ENCODE measurements at places on chromosomes 16 and 17. TPM values are rescaled to one million over a fixed set of nuclear protein-coding genes. Genes with fewer than 3 reads are reported as not detected.

The GDPD1 gene
- 41.3 TPM for total RNA-seq

DNA sequence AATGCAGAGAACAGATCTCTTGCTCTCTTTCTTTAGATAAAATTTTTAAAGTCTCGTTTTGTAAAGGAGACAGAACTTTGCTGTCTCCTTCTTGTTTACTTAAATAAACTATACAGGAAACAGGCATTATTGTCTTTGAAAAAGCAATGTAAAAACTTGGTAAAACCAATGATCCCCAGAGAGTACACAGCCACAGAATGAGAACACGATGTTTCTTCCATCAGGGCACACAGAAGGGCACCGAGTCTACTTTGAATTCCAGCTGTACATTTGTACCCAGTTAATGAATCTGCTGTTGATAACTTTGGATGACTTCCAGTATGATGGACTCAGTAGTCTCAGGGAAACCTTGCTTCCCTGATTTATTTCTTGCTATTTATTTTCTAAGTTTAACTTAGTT is 8.1 kb upstream of the TMEM100 start:
- no peaks in the 10 kb centered on the region for H3K36me3 ChIP-seq
- no peaks in the 10 kb centered on the region for H3K27me3 ChIP-seq
- no peak overlapping the region for H3K4me3 ChIP-seq
- no peak overlapping the region for H3K27ac ChIP-seq
- peaks cover 15% of the 10 kb centered on the region for H3K4me1 ChIP-seq

- H3K4me3 ChIP-seq = no peak overlapping the region
- no peaks in the 10 kb centered on the region for H3K4me1 ChIP-seq
- H3K36me3 ChIP-seq = peaks cover 26% of the 10 kb centered on the region
Measured at GRCh38 chr17:7196651-7197401, 17.7 kb upstream of the ASGR1 start.

The TMEM235 gene
- 0.29 TPM for total RNA-seq

- no peak for DNase-seq
- H3K27me3 ChIP-seq = no peaks in the 10 kb centered on the region
- no peak overlapping the region for H3K27ac ChIP-seq
- H3K4me1 ChIP-seq = no peaks in the 10 kb centered on the region
- H3K4me3 ChIP-seq = no peak overlapping the region
Measured at GRCh38 chr16:67862623-67863583, 9.9 kb upstream of the EDC4 start.

The RASD1 gene
- total RNA-seq = 2.5 TPM

GRCh38 chr17:69228018-69228417 is 606 bp downstream of the ABCA10 start:
- no peaks in the 10 kb centered on the region for H3K27me3 ChIP-seq
- no peak overlapping the region for H3K4me3 ChIP-seq
- H3K36me3 ChIP-seq = no peaks in the 10 kb centered on the region

The LITAFD gene
- not detected for total RNA-seq

The RAB37 gene
- 8.4 TPM for total RNA-seq

The C16orf86 gene
- total RNA-seq = 3.6 TPM

DNA sequence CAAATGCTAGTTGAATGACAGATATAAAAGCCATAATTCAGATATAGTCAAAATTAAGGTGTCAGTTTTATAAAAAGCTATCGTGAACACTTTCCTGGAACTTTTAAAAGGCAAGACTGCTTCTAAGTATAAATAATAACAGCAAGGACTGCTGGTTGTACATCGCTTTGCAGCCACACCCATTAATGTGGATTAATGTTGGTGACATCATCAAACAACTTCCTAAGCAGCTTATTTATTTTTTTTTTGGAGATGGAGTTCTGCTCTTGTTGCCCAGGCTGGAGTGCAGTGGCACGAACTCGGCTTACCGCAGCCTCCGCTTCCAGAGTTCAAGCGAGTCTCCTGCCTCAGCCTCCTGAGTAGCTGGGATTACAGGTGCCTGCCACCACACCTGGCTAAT is 4.6 kb downstream of the GNA13 start:
- no peak overlapping the region for H3K27ac ChIP-seq
- H3K27me3 ChIP-seq = no peaks in the 10 kb centered on the region
- DNase-seq = no peak
- no peak overlapping the region for H3K4me3 ChIP-seq
- peaks cover 61% of the 10 kb centered on the region for H3K36me3 ChIP-seq
- H3K4me1 ChIP-seq = peaks cover 6% of the 10 kb centered on the region

The KRTAP17-1 gene
- 0.48 TPM for total RNA-seq

The KCNJ18 gene
- not detected for total RNA-seq

DNA sequence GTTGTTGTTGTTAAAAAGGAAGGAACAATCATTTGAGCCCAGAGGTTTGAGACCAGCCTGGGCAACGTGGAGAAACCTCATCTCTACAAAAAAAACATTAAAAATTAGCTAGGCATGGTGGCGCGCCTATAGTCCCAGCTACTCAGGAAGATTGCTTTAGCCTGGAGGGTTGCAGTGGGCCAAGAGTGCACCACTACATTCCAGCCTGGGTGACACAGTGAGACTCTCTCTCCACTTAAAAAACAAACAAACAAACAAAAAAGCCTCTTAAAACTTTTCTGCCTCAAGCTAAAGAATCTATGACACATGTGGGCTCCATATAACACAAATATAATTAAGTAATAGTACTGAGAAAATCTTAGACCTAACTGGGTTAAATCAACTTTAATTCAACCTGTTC is 12.5 kb downstream of the MBTPS1 start:
- no peaks in the 10 kb centered on the region for H3K4me1 ChIP-seq
- H3K27me3 ChIP-seq = no peaks in the 10 kb centered on the region
- DNase-seq = no peak
- no peak overlapping the region for H3K27ac ChIP-seq
- H3K36me3 ChIP-seq = peaks cover 2% of the 10 kb centered on the region
- no peak overlapping the region for H3K4me3 ChIP-seq

The KRT25 gene
- not detected for total RNA-seq

- H3K27ac ChIP-seq = no peak overlapping the region
- H3K36me3 ChIP-seq = no peaks in the 10 kb centered on the region
- no peaks in the 10 kb centered on the region for H3K27me3 ChIP-seq
- peaks cover 27% of the 10 kb centered on the region for H3K4me1 ChIP-seq
- no peak overlapping the region for H3K4me3 ChIP-seq
Measured at GRCh38 chr17:1765576-1765975, 3.7 kb downstream of the SERPINF1 start.

GRCh38 chr16:17345043-17345442 is 125.7 kb downstream of the XYLT1 start:
- no peak for DNase-seq
- no peak overlapping the region for H3K27ac ChIP-seq
- no peak overlapping the region for H3K4me3 ChIP-seq
- no peaks in the 10 kb centered on the region for H3K36me3 ChIP-seq

GRCh38 chr16:79261481-79261940 is 339.0 kb downstream of the MAF start:
- no peaks in the 10 kb centered on the region for H3K4me1 ChIP-seq
- H3K36me3 ChIP-seq = no peaks in the 10 kb centered on the region
- peaks cover 6% of the 10 kb centered on the region for H3K27me3 ChIP-seq
- DNase-seq = peak; percentile 89

- no peaks in the 10 kb centered on the region for H3K4me1 ChIP-seq
- peaks cover 9% of the 10 kb centered on the region for H3K36me3 ChIP-seq
- no peaks in the 10 kb centered on the region for H3K27me3 ChIP-seq
- no peak for DNase-seq
- H3K27ac ChIP-seq = no peak overlapping the region
Measured at GRCh38 chr17:82490512-82491195, 28.9 kb upstream of the FOXK2 start.

The CLEC10A gene
- not detected for total RNA-seq

DNA sequence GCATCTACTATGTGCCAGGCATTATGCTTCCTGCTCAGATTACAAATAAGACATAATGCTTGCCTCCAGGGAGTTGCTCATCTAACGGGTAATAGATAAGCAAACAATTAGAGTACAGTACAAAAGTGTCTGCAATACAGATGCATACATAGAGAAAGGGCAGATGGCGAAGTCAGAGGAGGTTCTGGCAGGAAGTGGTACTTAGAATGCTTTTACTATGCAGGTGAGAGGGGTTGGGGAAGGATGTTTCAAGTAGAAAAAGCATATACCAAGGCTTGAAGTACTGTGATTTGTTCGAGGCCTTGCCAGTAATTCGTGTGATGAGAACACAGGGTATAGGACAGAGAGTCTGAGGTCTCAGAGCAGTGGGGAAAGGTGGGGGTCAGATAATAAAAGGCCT is 349.8 kb downstream of the UTP18 start:
- H3K27me3 ChIP-seq = no peaks in the 10 kb centered on the region
- H3K4me1 ChIP-seq = peaks cover 13% of the 10 kb centered on the region
- no peak overlapping the region for H3K27ac ChIP-seq
- H3K36me3 ChIP-seq = no peaks in the 10 kb centered on the region

The DOC2B gene
- total RNA-seq = 1.5 TPM

The TOP2A gene
- total RNA-seq = 161 TPM

The FBXO39 gene
- total RNA-seq = 0.29 TPM

GRCh38 chr17:14038206-14038605 is 31.1 kb upstream of the COX10 start:
- H3K27ac ChIP-seq = no peak overlapping the region
- H3K27me3 ChIP-seq = no peaks in the 10 kb centered on the region
- H3K4me1 ChIP-seq = no peaks in the 10 kb centered on the region
- peaks cover 9% of the 10 kb centered on the region for H3K36me3 ChIP-seq
- no peak overlapping the region for H3K4me3 ChIP-seq

GRCh38 chr16:10045291-10045775 is 136.9 kb downstream of the GRIN2A start:
- DNase-seq = no peak
- no peaks in the 10 kb centered on the region for H3K4me1 ChIP-seq
- H3K36me3 ChIP-seq = no peaks in the 10 kb centered on the region

DNA sequence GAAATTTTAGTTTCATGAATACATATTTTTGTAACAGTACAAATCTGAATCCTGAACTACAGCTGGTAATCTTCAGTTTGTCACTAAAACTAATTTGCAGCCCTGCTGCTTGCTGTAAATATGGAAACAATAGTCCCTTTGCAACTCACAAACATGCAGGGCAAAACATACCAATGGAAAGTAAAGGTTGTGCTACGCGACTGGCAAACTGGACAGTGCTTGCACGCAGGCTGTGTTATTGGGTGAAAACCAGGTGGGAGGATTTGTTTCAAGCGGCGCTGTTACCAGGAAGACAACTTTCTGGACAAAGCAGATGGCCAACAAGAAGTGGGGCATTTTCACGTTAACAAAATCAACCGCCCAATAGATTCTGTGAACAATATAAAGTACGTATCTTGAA is 93.5 kb downstream of the CDYL2 start:
- H3K36me3 ChIP-seq = no peaks in the 10 kb centered on the region
- H3K4me3 ChIP-seq = no peak overlapping the region
- H3K4me1 ChIP-seq = no peaks in the 10 kb centered on the region
